ENCODE measurements at places on chromosomes 11 and 22.

DNA sequence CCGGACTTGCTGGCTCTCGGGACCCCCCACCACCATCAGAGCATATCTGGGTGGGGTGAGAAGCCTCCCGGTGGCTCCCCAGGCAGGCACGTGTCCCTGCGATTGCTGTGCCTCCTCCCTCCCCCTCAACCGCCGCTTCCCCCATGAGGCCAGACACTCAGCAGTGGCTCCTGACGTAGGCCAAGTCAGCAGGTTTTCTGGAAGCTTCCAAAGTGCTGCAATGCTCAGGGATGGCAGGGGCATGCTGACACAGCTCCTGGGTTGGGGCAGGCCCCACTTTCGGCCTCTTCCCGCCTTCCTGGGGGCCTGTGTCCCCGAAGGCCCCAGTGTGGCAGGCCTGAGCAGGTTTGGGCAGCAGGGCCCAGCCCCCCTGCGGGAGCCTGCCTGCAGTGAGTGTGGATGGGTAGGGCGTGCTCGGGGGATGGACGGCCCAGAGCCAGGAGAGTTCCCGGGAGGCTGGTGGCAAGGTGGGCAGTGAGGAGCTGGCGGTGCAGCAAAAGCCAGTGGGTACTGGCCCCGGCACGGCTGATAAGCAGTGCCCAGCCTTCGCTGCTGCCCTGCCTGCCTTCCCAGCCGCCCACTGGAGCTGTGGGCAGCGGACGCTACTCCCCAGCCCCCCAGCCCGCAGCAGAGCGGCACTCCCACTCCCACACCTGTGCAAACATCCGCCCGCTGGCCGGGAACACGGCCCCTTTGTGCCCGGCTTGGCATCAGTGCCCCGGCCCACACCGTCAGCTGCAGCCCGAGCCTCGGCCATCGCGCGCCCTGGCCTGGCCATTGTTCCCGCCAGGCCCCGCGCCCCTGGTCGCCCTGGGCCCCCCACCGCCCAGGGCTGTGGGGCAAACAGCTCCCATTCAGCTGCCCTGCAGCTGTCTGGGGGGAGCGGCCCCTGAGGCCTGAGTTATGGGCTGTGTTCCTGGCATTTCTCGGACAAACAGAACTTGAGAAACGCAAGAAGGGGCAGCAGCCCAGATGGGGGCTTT, 125.0 kb downstream of the KCNQ1OT1 start:
- no peak for DNase-seq

GRCh38 chr11:130772266-130773227, 143.7 kb downstream of the SNX19 start:
- DNase-seq = peak; percentile 97

GRCh38 chr11:74685905-74686304, 45.3 kb downstream of the CHRDL2 start:
- DNase-seq = no peak

DNA sequence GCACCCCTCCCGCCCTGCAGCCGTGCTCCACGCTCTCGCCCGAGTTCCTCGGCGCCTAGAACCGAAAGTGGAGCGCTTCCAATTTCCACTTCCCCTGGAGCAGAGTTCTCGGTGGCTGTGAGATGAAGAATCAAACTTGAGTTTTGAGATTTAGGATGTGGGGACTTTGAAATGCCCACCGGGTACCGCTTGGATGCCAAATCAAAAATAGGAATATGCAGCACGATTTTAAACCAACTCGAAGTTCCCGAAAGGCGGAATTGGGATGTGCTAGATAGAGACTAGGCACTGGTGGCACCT, 569 bp downstream of the POLA2 start:
- DNase-seq = no peak

DNA sequence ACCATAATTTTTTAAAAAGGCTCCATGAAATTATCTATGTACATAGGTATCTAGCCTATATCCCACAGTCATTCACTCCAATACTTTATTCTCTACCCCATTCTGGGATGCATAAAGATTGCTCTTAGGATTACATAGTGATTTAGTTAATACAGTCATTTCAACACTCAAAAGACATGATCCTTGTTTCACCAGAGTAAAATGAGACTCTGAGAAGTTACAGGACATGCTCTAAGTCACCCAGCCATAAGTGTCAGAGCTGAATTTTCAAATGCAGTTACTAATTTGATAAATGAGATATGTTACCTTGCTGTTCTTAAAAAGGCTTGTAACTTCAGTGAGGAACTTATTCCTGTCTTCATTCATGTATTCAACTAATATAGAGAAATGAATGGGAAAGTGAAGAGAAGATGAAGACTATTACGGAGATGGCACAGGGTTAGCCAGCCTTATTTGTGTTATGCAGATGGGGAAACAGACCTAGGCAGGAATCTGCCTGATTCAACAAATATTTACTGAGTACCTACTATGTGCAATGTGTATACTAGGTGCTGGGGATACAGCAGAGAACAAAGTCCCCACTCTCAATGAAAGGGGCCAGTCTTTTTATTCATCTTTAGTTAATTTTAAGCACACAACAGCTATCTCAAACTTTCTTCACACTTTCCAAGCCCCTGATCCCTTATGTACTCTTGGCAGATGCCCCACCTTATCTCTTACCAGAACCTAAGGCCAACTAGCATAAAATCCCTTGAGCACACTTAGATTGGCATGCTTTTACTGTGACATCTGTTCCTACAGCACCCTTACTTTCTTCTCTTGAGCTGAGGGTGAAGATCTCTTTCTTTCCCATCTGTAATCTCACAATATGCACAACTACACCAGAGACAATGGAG, 21.6 kb downstream of the MAPK1 start:
- no peak for DNase-seq

- no peak for DNase-seq
Observed at GRCh38 chr11:130202009-130202817, 42.6 kb downstream of the ST14 start.

DNA sequence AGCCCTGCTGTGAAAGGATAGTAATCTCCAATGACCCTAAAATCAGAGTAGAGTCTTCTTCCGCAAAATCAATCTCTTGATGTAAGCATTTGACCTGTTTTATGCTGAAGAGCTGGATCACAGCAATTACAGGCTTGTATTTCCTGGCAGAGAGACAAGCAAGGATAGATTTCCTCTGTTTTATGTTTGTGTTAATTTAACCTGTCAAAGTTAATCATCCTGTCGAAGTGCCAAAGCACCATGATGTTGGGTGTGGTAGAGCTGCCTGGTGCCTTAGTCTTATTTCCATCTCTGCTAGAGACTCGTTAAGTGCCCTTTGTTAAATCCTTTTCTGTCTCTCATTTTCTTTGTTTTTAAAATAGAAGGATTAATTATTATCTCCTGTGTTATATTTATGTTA, 248.1 kb downstream of the CNTN5 start:
- no peak for DNase-seq

DNA sequence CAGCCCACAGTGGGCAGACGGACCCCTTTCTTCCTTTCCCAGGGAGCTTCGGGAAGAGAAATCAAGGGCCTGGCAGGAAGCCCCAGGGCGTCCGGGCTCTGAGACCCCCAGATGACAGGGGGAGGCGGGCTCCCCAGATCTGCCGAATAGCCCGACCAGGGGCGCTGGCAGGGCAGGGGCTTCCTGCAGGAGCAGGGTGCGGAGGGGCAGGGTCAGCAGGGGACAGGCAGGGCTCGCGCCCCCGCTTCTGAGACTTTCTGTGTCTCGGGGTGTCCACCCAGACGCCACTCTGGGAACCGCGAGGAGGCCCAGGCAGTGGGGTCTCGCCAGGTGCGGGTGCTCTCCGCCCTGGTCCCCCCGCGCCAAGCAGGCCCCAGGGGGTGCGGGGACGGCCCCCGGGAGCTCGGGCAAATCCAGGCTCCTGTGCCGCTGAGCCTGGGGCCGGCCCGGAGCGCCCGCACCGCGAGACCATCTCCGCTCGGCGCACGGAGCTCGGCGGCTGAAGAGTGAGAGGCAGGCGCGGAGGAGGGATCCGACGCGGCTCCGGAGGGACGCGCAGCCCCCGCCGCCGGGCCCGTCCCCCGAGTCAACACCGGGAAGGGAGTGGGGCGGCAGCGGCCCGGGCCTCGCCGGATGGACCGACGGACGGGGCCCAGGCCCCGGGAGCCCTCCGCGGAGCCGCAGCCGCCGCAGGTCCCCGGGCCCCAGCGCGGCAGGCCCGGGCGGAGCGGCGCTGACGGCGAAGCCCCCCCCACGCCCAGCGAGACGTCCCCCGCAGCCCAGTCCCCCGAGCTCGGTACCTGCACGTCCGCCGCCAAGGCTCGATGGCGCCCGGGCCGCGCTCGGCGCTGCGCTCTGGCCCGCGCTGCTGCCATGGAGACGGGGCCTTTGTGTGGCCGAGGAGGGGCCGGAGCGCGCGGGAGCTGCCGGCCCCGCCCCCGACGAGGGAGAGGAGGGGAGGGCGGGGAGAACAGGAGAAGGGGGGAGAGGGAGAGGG, at the start of gene PLXNB2:
PLXNB2 (minus strand) TSS at position 894 of the 997 bp plus-strand sequence. CDS start 17,062 bp downstream, outside the sequence.
- no peak for DNase-seq

- no peak for DNase-seq
Observed at GRCh38 chr11:118640332-118641154, 33.1 kb downstream of the PHLDB1 start.

DNA sequence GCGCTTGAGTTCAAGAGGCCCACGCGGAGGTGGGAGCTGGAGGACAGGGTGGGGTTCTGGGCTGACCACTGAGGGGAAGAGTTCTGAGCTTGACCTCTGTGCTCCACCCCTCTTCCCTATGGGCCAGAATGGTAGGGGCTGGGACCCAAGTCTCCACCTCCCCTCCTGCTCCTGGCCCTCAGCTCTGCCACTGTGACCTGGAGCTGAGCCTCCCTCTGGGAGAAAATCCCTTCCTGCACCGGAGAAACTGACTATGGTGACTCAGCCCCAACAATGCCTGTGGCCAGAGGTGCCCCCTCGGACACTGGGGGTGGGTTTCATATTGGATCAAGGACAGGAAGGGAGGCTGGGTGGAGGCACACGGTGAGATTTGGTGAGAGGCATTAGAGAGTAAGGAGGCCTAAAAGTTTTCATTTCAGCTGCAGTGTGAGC, 23.0 kb downstream of the RELT start:
- DNase-seq = no peak

GRCh38 chr11:65064847-65065240, 6.5 kb upstream of the NAALADL1 start:
- DNase-seq = no peak

GRCh38 chr11:106447631-106448191, 370.2 kb downstream of the AASDHPPT start:
- DNase-seq = no peak

GRCh38 chr22:27574002-27574366, 227.6 kb downstream of the MN1 start:
- DNase-seq = no peak

DNA sequence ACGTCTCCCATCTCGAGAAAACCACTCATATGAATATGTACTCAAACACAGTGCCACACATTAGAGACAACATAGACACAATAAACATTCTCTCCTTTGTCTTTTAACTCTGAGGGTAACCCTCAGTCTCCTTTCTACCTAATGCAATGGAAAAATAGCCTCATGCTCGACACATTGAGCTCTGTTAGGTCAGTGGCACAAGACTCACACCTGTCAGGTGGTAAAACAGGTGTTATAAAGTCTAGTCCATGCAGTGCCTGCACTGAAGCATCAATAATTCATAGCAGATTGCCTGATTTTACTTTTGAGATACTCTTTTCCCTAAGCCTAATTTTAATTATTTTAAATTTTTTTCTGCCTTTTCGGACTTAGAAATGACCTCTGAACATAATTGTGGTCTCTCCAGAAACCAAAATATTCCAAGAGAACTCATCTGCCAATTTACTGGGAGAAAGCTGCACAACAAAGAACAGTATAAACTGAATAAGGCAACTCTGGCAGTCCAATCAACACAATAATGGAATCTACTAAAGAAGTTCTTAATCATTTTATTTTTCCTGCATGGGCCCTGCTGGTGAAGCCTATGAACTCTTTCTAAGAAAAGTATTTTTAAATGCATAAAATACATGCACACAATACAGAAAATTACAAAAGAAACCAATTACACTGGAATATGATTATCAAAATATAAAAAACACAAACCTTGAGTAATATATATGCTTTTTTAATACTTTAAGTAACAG, 9.9 kb downstream of the RDX start:
- no peak for DNase-seq

DNA sequence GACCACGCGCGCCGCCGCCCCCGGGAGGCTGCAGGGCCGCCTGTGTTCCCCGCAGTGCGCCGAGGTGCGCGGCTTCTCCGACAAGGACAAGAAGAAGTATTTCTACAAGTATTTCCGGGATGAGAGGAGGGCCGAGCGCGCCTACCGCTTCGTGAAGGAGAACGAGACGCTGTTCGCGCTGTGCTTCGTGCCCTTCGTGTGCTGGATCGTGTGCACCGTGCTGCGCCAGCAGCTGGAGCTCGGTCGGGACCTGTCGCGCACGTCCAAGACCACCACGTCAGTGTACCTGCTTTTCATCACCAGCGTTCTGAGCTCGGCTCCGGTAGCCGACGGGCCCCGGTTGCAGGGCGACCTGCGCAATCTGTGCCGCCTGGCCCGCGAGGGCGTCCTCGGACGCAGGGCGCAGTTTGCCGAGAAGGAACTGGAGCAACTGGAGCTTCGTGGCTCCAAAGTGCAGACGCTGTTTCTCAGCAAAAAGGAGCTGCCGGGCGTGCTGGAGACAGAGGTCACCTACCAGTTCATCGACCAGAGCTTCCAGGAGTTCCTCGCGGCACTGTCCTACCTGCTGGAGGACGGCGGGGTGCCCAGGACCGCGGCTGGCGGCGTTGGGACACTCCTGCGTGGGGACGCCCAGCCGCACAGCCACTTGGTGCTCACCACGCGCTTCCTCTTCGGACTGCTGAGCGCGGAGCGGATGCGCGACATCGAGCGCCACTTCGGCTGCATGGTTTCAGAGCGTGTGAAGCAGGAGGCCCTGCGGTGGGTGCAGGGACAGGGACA, 2.7 kb downstream of the NLRP6 start:
- no peak for DNase-seq

DNA sequence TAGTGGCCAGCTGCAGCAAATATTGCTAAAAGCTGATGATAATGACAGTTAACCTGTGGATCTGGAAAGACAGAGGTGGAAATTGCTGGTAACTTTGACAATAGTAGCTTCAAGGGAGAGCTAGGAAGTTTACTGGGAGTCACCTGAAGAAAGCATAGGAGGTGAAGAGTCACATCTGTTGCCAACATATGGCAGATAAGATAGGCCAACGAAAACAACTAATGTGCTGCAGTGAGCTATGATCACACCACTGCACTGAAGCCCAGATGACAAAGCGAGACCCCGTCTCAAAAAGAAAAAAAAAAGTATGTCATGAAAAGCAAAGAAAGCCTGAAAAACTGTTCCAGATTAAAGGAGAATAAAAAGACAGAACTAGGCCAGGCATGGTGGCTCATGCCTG, 4.3 kb upstream of the PRDM10 start:
- no peak for DNase-seq

Data from non-pigmented ciliary epithelial cell (primary cell).